ENCODE measurements at places on chromosomes 2 and 18.

DNA sequence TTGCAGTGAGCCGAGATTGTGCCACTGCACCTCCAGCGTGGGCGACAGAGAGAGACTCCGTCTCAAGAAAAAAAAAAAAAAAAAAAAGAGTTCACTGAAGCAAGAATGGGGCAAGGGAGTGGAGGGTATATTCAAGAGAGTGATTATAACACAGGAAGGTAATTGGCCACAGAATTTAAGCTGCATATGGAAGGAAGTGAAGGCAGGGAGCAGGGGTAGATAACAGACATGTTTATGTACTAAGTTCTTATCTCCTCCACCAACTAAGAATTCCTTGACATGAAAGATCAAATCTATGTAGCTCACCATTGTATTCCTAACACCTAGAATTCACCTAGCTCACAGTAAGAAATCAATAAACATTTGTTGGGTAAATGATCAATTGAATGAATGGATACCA is 37.3 kb downstream of the GKN2 start:
- no peak for DNase-seq

GRCh38 chr2:3522961-3523421 is 3.7 kb upstream of the ADI1 start:
- DNase-seq: no peak

GRCh38 chr2:107534926-107535325 is 291.8 kb upstream of the RGPD4 start:
- no peak for DNase-seq

DNA sequence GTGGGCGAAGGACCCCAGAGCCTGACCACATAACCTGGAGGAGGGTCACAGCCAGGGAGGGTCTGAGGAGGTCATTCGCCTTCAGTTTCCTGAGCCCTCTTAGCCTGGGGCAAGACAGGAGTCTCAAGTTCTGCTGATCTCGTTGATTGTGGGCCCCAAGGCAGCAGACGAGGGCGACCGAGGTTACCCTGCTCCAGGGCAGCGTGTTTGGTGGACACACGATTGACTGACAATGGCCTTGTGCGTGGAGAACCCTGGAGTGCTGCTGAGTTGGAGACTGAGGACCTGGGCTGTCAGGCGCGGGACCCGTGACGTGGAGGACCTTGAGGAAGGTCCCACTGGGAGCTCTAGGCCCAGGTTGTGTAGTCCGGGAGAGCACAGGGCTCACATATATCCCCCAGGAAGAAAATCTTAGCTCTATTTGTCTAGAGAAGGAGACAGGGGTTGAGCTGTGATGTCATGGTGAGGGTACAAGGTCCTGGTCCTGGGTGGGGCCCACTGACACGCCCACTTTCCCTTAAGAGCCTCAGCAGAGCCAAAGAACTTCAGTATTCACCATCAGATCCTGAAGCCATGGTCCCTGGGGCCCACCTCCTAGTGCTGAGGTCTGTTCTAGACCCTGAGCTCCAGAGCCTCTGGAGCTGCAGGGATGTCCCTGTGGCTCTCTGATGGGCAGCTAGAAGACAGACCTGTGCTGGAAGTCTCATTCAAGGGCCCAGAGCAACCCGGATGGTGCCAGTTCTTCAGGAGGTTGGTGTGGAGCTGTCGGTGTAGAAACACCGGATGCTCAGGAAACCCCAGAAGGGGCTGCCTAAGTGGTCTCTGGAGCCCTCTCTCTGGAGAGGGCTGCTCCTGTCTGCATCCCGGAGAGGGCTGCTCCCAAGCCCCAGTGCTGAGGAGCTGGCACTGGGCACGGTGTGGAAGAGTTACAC is 53.1 kb downstream of the DYSF start:
- no peak for DNase-seq

Measured in left renal cortex interstitium (tissue), 4 donors.